ENCODE measurements at places on chromosomes 4 and X. TPM values are rescaled to one million over a fixed set of nuclear protein-coding genes. Genes with fewer than 3 reads are reported as not detected.

EMCN gene
- total RNA-seq, result 29.1 TPM

PRDX4 gene
- 90.5 TPM for total RNA-seq

MAGEC3 gene
- total RNA-seq, result not detected

HPSE gene
- 0.93 TPM for total RNA-seq

RHOXF2 gene
- not detected for total RNA-seq

UGT2B7 gene
- total RNA-seq, result 0.71 TPM

GLRA3 gene
- 1.9 TPM for total RNA-seq

GPR101 gene
- not detected for total RNA-seq

AFF1 gene
- total RNA-seq, result 61.8 TPM

TMPRSS11A gene
- 0.33 TPM for total RNA-seq

PPEF1 gene
- total RNA-seq, result 4.5 TPM

ASB5 gene
- total RNA-seq, result 17.9 TPM

SH3TC1 gene
- 13.4 TPM for total RNA-seq

SORBS2 gene
- total RNA-seq, result 185 TPM

SHROOM4 gene
- total RNA-seq, result 10.0 TPM

BTK gene
- total RNA-seq, result 3.1 TPM

PCDH11X gene
- total RNA-seq, result 23.6 TPM

PFKFB1 gene
- total RNA-seq, result not detected

KCNE5 gene
- total RNA-seq, result 3.9 TPM

PIN4 gene
- 12.4 TPM for total RNA-seq

PRDM8 gene
- total RNA-seq, result 50.3 TPM

VGLL1 gene
- total RNA-seq, result 1.1 TPM

OPRPN gene
- 9.1 TPM for total RNA-seq

TMEM47 gene
- total RNA-seq, result 86.8 TPM

IDH3G gene
- total RNA-seq, result 54.5 TPM

GAGE12C gene
- not detected for total RNA-seq

ADH1B gene
- 8.9 TPM for total RNA-seq

FAM47E gene
- 6.7 TPM for total RNA-seq

GAGE12F gene
- not detected for total RNA-seq

CFP gene
- 5.2 TPM for total RNA-seq

DCAF8L2 gene
- not detected for total RNA-seq

PRSS12 gene
- total RNA-seq, result 32.3 TPM

C1QTNF7 gene
- 14.6 TPM for total RNA-seq

ARHGEF38 gene
- total RNA-seq, result 0.55 TPM

TMEM31 gene
- not detected for total RNA-seq

ASMT gene
- 1.2 TPM for total RNA-seq

SHROOM2 gene
- 23.6 TPM for total RNA-seq

SHISA3 gene
- 1.5 TPM for total RNA-seq

MAGEB5 gene
- not detected for total RNA-seq

SLC7A11 gene
- 7.1 TPM for total RNA-seq

LPAR4 gene
- total RNA-seq, result 7.6 TPM

FGB gene
- not detected for total RNA-seq

PRR32 gene
- 0.60 TPM for total RNA-seq

DMRTC1B gene
- total RNA-seq, result 2.1 TPM

ODAPH gene
- not detected for total RNA-seq

STS gene
- 7.8 TPM for total RNA-seq

ENAM gene
- 0.27 TPM for total RNA-seq
